Dermis blood vessel endothelial cell (primary cell): ENCODE measurements at places on chromosomes 7 and 10. TPM values are rescaled to one million over a fixed set of nuclear protein-coding genes. Genes with fewer than 3 reads are reported as not detected.

- DNase-seq: no peak
Observed at GRCh38 chr7:37817591-37817960, 30.8 kb upstream of the NME8 start.

DNA sequence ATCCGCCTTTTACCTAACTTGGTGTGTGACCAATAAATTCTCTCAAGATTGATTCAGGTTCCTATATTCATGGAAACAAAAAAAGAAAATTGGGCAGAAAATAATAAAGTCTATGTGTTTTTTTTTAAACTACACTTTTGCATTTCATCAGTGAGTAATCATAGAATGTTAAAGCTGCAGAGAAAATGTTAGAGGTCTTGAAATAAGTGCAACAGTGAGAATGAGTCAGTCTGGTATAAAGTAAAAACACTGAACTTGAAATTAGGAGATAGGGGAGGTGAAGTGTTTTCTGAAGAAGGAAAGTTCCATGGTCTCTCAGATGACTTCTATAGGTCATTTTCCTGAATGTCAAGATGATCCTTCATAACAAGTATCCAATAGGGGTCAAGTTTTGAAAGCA is 202.6 kb upstream of the NRP1 start:
- no peak for DNase-seq

GRCh38 chr7:97418312-97418711 is 300.8 kb downstream of the SDHAF3 start:
- no peak for DNase-seq

DNA sequence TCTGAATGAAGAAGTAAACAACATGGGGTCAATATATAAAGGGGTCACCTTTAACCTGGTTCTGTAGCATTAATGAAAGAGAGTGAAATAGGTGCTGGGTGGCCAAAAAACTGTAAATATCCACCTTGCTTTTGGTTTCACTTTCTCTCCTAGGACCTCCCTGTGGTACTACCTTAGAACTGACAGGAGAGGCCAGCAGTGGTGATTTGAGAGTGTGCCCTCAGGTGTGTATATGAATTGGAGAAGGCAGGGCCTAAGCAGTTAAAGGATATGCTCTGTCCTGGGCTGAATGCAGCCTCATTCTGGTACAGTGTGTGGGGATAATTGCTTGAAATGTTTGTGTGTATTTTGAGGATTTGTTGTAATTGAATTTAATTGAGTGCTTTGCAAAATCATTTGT is 62.0 kb downstream of the BBS9 start:
- no peak for DNase-seq

DNA sequence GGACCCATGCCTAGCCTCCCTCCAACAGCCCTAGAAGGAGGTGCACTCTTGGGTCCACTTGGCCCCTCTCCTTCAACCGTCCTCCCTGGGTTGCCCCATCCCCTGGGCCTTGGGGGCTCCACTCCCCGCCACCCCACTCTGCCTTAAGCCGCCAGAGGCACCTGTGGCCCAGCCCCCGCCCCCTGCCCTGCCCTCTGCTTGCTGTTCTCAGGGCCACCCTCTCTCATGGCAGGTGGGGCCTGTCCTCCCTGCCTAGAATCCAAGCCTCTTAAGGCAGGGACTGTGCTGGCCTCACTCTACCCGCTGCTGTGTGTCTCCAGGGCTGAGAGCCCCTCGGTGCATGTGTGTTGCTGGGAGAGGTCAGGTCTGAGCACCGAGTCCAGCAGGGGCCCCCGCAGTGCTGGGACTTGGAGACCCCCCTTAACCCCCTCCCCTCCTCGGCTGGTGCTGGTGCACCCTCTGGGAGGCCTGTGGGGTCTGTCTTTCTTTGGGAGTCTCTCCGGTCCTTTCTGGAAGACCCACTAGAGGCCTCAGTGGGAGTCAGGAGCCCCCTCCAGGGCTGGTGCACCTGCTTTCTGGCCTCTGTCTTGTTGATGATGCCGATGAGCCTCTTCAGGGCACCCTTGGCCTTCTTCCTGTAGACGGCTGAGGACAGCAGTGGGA is 43.8 kb downstream of the CFAP46 start:
- DNase-seq: no peak

GRCh38 chr10:3948843-3949242 is 163.8 kb upstream of the KLF6 start:
- peak; percentile 96 for DNase-seq

DNA sequence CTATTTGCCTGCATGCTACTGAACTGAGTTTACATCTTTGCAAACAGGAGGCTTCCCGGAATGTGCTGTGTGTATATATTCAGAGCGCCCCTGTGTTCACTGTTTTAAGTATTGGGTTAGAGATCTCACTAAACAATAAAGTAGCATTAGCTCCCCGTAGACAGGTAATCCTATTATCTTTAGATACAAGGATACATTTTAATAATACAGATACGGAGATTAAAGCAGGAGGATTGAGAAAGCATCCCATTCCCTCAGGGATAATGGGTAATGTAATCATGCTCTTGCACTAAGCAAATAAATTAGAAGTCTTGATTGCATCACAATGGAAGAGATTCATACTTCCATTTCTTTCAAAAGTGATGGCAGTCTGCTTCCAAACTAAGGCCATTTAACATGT is 809.0 kb downstream of the NRG3 start:
- DNase-seq: no peak

DNA sequence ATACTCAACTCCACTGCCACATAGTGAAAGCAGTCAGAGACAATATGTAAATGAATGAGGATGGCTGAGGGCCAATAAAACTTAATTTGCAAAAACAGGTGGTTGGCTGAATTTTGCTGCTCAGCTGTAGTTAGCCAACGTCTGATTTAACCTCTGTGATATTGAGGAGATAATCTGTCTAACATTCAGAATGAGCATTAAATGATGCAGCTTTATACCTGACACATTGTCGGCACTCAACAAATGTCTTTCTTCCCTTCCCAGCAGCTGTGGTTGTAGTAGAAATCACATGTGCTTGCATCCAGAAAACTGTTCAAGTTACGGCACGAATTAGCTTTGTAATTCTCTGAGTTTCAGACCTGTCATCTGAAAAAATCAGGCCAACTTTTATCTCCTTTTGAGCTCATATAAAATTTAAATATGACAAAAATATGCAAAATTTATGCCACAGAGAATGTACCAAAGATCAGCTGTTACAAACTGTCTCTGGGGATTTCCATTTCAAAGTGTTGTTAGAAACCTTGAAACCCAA is 1239.7 kb downstream of the GATA3 start:
- DNase-seq: no peak

DNA sequence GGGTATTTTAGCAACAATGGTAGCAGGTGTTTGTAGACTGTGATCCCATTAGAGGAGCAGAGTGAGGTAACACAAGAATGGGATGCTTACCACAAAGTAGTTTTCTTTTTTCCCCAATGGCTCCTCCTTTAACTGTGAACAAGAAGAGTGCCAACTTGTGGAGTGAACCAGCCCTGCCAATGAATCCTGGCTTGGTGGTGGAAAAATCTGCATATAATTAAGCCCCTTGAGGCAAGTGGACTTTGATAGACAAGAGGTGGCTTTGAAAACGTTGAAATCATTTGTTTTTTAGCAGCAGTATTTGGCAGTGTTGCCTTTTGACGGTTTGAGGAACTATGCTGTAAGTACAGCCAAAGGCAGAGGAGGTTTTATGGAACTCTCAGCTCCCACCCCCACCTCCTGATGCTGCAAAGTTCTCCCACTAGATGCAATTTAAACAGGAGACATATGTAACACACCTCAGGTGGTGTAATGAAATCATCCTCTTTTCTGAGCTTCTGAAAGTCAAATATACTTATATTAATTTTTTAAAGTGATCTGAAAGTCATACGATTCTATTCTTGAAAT is 295.6 kb downstream of the DPP6 start:
- no peak for DNase-seq

- DNase-seq: no peak
Observed at GRCh38 chr7:4132221-4132620, 549.9 kb upstream of the FOXK1 start.

DNA sequence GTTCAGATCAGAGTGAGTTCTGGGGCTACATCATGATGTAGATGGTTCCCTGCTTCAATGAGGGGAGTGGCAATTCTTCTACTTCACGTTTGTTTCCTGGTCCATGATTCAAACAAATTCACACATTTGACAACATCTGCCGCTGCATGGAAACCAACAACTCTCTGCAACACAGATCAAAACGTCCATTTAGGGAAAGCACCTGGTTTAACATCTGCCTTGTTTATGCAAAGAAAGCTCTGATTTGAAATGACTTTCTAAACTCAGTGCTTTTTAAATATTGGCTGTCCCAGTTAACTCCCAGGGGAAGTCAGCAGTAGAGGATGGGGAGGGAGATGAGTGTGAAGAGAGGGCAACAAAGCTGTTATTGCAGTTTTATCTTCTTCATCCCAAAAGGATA is 93.8 kb downstream of the GAD2 start:
- no peak for DNase-seq

DNA sequence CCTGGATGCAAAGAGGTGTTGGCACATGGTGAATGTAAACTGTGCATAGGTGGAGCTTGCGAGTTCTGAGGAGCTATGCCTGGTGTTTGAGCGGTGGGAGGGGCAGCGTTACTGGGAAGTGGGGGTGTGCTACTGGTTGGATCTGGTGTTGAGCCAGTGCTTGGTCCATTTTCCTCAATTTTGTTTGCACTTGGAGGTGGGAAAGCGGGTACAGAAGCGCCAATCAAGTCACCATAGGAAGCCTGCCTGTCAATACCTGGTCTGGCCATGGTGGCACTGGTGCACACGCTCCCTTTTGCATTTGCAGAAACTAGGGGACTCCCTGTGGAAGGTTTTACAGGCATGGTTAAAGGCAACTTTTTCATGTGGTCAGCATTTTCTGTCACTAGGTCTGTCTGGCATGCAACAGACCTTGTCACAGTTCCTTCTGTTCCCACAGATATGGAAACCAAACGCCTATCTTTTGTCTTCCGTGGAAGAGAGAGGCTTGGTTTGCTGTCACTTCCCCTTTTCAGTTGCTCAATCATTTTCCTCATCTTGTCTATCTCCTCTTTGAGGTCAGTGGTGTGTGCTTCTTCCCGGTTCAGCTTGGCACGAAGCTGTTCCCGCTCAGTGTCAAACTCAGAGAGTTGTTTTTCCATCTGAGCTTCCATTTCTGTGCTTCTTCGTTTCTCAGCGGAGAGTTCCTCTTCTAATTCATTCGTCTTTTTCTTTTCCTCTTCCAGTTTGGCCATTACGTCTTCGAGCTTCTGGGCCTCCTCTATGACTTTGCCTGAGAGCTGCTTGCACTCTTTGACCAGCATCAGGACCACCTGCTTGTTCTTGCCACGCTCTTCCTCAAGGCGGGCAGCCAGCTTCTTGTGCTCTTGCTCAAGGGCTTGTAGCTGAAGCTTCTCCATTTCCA is 81.1 kb downstream of the CTTNBP2 start:
- DNase-seq: no peak

- no peak for DNase-seq
Observed at GRCh38 chr10:122587098-122587760, 26.7 kb downstream of the DMBT1 start.

- no peak for DNase-seq
Observed at GRCh38 chr7:70439651-70440050, 692.3 kb upstream of the GALNT17 start.

DNA sequence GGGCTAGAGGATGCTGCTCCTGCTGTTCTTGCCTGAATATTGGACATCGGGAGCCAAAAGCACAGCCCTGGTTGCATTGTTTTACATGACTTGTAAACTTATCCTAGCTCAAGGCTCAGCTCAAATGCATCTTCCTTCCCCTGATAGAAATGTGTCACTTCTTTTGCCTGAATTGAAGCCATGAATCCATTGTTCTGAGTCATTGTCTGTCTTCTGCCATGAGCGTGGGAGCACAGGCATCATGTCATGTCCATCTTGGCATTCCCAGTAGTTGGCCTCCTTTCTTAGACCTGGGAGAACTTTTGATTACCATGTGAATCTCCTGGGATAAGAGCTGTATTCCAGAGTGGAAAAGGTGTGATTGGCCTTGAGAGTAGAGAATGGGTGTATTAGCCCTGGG is 54.1 kb upstream of the OPN4 start:
- DNase-seq: no peak

DNA sequence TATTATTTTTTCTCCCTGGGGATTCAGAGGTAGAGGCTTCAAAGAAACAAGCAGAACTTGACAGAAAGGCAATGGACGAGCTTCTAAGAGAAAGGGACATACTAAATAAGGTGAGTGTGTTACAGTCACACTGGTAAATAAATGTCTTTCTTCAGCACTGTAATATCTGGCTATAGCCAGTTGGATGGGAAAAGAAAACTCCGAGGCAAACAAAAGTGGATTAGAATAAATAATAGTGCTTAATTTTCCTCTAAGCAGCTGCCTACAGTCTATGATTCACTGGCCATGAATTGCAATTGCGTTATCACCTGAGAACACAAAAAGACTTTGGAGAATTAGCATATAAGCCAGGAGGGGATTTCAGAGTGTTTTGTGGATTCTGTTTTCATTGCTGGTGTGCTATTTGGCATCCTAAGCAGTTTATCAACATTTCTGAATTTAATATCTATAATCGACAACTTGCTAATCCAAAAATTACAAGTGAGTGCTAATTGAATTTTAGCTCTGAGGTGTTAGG is 23.2 kb downstream of the CFAP58 start:
- no peak for DNase-seq

GRCh38 chr10:93386631-93387369 is 95.3 kb downstream of the MYOF start:
- DNase-seq: no peak

DNA sequence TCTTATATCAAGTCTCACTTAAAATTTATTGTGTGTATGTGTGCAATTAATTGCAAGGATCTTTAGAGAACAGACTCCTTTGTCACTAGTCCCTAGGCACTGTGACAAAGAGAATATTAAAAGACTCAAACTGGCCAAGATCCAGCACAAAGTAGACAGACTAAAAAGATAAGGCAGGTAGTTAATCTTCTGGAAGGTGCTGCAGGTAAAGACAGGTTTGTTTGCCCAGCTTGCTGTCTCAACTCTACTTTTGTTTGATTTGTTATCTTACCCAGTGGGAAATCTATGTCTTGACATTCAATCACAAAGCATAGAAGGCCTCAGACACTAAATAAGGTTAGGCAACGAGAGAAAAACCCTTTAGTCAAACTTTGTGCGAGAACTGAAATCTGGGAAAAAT is 807.9 kb upstream of the LRRN3 start:
- no peak for DNase-seq

The TUBAL3 gene
- total RNA-seq: 0.28 and 0.34 TPM in 2 replicates

The UPK3B gene
- under 0.01 TPM in 1 of 2 replicates, not detected in the other for total RNA-seq

The PRR15 gene
- 0.17 and 0.19 TPM in 2 replicates for total RNA-seq

The OPALIN gene
- not detected in 2 replicates for total RNA-seq

The COBL gene
- under 0.01 TPM in 1 of 2 replicates, not detected in the other for total RNA-seq

The PILRB gene
- 11.6 and 17.0 TPM in 2 replicates for total RNA-seq

The MRLN gene
- not detected in 2 replicates for total RNA-seq

The ACBD5 gene
- total RNA-seq: 25.0 and 25.5 TPM in 2 replicates

The PDE1C gene
- 0.19 and 1.2 TPM in 2 replicates for total RNA-seq

The SLC13A1 gene
- not detected in 2 replicates for total RNA-seq

The PLCE1 gene
- 2.7 and 3.6 TPM in 2 replicates for total RNA-seq

The IL2RA gene
- not detected in 2 replicates for total RNA-seq

The AKR1C2 gene
- 50.2 and 63.2 TPM in 2 replicates for total RNA-seq
